HT-29 (cell line): ENCODE measurements at places on chromosomes 16 and 17. TPM values are rescaled to one million over a fixed set of nuclear protein-coding genes. Genes with fewer than 3 reads are reported as not detected.

- DNase-seq, result no peak
These were observed 8.5 kb downstream of the TXNDC11 start for GRCh38 chr16:11734025-11734652.

DNA sequence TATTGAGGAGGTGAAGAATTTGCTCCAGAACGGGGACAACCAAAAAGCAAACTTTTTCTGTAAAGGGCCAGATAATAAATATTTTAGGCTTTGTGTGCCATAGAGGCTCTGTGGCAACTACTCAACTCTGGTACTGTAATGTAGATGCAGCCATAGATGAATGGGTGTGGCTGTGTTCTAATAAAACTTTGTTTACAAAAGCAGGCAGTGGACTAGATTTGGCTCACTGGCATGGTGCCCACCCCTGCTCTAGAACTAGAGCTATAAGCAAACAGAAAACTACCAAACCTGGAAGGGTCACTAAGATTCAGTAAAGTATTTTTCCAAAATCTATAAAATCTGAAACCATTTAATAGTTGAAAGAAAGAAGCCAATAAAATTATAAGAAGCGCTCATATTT, 24.6 kb upstream of the SMURF2 start:
- no peak for DNase-seq

GRCh38 chr17:8289103-8289397, 580 bp downstream of the RANGRF start:
- DNase-seq, result no peak

DNA sequence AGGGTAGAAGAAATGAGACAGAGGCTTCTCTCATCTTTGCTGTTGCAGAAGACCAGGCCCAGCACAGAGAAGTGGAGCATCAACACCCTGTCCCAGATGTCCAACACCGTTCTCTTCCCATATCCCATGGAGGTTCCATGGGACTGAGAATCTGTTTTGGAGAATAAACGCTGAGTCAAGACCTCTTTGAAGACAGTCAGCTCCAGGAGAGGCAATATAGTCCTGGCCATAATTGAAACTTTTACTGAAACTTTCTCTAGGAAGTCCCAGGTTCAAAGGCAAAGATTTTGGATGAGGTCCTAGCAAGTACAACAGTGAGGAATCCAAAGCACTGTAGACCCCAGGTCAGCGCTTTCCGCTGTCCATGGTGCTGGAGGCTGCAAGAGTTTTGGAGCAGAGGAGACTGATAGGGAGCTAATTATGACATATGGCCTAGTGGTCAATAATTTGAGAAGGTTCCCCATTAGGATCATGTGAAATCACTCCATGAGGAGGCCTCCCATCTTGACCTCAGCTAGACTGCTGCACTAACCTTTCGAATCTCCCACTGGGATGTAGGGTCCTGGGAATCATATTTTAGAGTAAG, 36.0 kb downstream of the OSBPL7 start:
- no peak for DNase-seq

Gene KRT12
- total RNA-seq, result 0.33 and 0.39 TPM in 2 replicates

DNA sequence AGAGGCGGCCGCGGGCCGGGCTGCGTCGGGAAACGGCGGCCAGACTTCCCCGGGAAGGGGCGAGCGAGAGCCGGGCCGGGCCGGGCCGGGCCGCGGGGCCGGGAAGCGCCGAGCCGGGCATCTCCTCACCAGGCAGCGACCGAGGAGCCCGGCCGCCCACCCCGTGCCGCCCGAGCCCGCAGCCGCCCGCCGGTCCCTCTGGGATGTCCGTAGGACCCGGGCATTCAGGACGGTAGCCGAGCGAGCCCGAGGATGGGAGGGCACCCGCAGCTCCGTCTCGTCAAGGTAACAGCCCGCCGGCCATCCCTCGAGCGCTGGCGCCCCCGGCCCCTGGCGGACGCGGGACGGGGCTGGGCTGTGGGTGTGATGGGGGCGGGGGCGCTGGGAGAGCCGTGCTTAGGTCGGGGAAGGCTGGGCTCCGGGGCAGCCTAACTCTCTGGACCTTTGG, at the start of gene CRHR1:
Gene CRHR1, plus strand, starts transcription at position 28 of the 448 bp plus-strand sequence. Its CDS starts 225 bp downstream, at position 253.
- no peak for DNase-seq

Gene EFCAB5
- 0.51 TPM in 1 of 2 replicates, not detected in the other for total RNA-seq

GRCh38 chr16:69105501-69106361, at the start of gene HAS3:
Gene HAS3 (plus strand): TSS chr16:69105653. CDS start chr16:69109396, 3,743 bp downstream.
- peak; percentile 74 for DNase-seq

GRCh38 chr17:37510056-37510455, 20.4 kb downstream of the DUSP14 start:
- DNase-seq, result no peak

DNA sequence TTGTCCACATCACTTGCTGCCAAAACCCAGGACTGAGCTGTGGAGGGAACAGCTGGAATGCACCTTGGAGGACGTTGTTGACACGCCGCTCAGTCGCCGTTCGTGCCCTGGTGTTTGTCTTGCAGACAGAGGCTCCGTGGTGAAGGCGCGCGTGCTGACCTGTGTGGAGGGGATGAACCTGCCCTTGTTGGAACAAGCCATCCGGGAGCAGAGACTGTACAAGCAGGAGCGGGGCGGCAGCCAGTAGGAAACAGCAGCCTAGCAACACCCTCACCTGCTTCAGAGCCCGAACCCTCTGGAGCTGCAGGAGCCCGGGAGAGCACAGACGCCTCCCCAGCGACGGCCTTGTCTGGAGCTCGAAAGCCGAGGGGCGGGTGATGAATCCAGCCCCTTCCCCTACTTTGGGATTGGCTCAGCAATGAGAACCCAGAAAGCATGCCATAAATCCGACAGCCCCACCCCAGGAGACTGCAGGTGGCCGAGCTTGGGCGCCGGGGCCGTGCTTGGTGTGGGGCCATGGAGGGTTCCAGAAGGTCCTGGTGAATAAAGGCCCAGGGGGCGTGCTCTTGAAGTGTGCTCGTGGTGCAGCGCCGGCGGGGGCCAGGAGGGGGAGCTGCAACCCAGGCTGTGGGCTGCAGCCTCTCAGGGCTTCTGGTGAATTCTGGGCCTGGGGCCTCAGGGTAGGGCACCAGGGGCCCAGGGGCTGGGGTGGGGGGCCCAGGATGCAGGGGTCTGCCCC, 470 bp upstream of the CDK3 start:
- DNase-seq, result peak; percentile 47

Gene HAP1
- not detected in 2 replicates for total RNA-seq

GRCh38 chr16:75059411-75059810, 57.2 kb downstream of the LDHD start:
- no peak for DNase-seq

GRCh38 chr16:25073854-25074253, 37.7 kb upstream of the LCMT1 start:
- DNase-seq, result no peak

Gene TPSG1
- total RNA-seq, result 0.31 TPM in 1 of 2 replicates, not detected in the other
